ENCODE measurements at places on chromosomes 2 and 18.

DNA sequence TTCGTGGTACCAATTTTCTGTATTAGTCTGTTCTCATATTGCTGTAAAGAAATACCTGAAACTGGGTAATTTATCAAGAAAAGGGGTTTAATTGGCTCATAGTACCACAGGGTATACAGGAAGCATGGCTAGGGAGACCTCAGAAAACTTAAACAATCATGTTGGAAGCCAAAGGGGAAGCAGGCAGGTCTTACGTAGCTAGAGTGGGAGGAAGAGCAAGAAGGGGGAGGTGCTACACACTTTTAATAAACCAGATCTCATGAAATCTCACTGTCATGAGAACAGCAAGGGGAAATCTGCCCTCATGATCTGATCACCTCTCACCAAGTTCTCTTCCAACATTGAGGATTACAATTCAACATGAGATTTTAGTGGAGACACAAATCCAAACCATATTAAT, 226.8 kb upstream of the TPO start:
- DNase-seq = no peak

- DNase-seq = no peak
These were observed 145.5 kb downstream of the ACKR3 start for GRCh38 chr2:236715077-236715476.

GRCh38 chr2:73088211-73088610, 16.7 kb upstream of the SFXN5 start:
- no peak for DNase-seq

DNA sequence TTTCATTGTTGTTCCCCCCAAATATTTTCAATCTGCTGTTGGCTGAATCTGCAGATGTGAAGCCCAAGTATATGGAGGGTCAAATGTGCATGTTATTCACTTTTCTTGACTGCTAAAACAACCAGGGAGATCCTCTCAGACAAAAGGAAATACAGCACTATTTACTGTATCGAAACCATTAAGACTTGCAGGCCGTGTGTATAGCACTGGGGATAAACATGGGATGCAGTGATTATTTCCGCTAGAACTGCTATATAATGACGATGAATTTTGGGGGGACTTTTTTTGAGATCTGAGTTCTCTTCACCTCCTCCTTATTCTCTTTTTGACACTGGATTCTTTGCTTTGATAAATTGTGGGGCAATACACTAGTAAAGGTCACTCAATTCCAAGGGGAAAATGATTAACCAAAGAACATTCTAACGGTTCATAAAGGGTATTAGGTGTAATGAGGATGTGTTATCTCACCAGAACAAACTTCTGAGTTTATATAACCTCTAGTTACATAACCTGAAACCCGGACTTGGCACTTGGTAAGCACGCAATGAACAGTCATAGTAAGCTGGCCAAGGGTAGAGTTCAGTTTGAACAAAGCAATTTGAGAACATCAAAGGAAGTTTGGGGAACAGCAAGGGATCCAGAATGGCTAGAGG, 3.5 kb upstream of the UGT1A1 start:
- DNase-seq = no peak

GRCh38 chr2:85888020-85888683, 638 bp downstream of the ST3GAL5 start:
- no peak for DNase-seq

GRCh38 chr2:8923183-8923582, 80.3 kb downstream of the MBOAT2 start:
- DNase-seq = no peak

Data from fibroblast of mammary gland (primary cell).